ENCODE measurements at places on chromosomes 5 and 9. TPM values are rescaled to one million over a fixed set of nuclear protein-coding genes. Genes with fewer than 3 reads are reported as not detected.

The PRLR gene
- total RNA-seq: not detected

The OTP gene
- not detected for total RNA-seq

The JAKMIP2 gene
- not detected for total RNA-seq

The TMOD1 gene
- total RNA-seq: not detected

The INVS gene
- 18.6 TPM for total RNA-seq

GRCh38 chr9:90092508-90092907 is 487.7 kb downstream of the GADD45G start:
- DNase-seq: no peak

DNA sequence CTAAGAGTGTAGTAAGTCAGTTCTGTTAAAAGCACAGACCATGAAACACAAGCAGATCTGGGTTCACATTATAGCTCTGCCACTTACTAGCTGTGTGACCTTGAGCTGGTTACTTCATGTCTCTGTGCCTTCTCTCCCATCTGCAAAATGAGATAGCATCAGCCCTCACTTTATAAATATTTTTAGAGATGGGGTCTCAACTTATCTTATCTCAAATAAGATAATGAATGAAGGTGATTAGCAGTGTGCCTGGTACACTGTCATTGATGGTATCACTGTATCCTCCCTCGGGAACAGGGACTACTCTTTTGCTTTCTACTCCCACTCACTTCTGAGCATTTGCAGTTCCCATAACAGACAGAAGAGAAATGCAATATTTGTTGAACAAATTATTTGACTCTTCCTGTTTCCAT is 52.4 kb downstream of the GALNT10 start:
- no peak for DNase-seq

Measured in G401 (cell line).